ENCODE measurements at places on chromosomes 3 and 15.

DNA sequence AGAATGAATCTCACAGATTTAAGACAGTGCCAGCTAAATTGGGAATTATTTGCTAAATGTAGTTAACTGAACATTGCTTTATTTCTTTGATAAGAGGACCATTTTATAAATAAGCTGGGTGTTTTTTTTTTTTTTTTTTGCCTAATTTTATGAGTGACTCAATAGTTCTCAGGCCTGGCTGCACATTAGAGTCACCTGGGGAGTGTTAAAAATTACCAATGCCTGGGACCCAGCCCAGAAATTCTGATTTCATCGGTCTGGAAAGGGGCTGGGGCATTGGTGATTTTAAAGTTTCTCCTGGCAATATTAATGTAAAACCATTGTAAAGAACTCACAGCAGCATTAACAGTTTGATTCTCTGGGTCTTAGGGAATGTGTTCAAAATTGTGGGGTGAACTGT lies 51.2 kb upstream of the PHLDB2 start:
- DNase-seq: no peak

DNA sequence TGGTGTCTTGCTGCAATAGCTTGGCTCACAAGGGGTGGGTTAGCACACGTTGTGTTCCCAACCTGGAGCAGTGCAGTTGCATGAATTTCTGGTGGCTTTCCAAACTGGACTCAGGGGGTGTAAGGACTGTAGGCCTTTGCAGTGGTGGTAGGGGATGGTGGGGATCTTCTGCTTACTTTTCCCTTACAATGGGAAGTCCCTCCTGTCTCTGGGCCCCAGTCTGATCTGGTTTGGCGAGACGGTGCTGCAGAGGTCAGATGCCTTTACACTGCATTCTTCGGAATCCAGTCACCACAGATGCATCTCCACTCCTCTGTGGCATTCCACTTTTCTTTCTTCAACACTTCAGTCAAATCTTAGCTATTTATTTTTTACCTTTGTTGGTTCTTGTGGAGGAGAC lies 132.1 kb downstream of the DOCK3 start:
- no peak for DNase-seq

DNA sequence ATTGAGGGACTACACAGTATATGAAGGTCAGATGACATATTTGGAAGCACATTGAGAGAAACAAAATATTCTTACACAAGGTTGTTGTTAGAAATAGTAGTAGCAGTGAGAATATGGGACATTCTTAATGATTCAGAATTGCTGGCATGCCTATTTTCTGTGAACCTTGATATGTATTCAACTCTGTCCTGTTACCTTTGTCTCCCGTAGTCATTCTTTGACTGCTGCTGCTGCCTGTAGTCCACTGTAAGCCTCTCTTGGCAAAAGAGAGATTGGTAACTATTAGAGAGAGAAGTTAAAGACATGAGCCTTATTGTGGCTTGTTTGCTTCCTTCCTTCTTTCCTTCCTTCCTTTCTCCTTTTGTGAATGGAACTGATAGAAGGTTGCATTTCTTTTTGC lies 64.5 kb downstream of the TCF12 start:
- no peak for DNase-seq

- DNase-seq: no peak
These were observed 363.2 kb upstream of the NAALADL2 start for GRCh38 chr3:174495928-174496327.

DNA sequence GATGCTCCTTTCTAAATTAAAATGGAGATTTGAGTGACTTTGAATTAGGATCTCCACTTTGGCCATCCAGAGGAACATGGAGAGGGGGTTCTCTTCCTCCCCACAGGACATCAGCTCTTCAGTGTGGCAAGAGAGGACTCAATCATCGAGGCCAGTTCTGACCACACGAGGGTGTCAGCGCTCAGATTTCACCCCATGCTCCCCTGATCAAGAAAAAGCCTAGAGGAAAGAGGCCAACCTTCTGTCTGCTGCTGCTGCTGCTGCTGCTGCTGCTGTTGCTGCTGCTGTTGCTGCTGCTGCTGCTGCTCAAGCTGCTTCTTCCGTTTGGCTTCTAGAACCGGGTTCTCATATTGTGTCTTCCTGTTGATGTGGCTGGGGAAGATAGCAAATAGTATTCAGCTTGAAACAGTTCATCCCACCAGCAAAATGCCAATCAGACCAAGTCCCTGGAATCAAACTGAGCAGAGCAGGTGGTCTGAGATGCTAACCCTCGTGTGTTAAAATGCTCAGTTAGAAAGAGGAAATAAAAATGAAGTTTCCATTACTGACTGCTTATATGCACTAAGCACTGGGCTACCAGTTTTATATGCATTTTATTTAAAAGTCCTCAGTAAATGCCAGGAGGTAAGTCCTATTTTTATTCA lies 599.0 kb downstream of the MAGI1 start:
- no peak for DNase-seq
